ENCODE measurements at places on chromosomes 1 and 21.
A peak's percentile ranks its signal among the peaks of the same experiment; 100 is the strongest.

- DNase-seq, result no peak
These were observed 1656.0 kb downstream of the MRPL39 start for GRCh38 chr21:23951251-23951650.

DNA sequence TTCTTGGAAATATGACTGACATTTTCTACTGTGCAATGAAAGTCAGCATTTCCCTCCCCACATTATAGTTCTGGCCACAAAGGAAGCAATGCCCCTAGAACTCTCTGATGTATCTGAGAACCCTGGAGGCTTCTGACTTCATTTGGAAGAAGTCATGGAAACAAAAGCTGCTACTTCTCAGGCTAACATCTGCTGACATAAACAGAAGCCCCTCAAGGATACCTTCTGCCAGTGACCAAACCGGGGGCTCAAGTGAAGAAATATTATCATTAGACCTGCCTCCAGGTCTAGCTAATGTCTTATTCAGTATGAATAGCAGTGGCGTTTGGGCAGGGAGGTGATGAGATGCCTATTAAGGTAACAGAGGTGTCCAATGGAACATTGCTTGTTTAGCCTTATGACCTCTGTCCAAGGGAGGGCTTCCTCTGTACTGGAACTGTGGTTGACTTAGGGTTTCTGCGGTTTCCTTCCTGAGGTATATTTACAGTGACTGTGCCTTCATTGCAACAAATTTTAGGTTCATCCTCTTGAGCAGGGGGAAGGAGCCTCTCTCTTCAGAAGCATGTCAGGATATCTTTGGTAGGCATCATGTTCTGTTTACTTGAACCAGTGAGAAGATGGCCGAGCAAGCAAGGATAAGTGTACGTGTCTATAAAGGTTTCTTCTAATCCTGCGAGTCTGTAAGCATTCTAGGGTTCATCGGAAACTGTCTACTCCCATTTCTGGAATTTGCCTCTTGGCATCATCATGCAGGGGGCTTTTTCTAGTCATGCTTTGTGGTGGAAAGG lies 161.7 kb downstream of the PBX1 start:
- DNase-seq, result no peak

DNA sequence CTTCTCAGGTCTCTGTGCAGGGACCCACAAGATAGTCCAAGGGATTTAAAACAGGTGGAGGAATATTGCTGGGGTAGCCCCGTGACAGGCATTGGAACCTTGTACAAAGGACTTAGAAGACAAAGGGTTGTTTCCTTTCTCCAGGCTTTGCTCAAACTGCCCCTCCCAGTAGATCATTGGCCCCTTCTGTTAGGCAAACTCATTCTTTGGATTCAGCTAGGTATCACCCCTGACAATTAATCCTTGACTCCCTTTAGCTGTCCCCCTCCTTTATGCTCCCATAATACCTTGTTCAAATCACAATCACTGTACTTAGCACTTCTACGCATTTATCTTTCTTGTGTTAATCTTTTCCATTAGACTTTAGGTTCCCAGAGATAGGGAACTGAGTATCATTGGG lies 360.5 kb downstream of the KCNH1 start:
- DNase-seq, result no peak

- no peak for DNase-seq
These were observed 3.2 kb downstream of the LBR start for GRCh38 chr1:225424562-225425200.

GRCh38 chr1:246695136-246695535 lies 29.1 kb upstream of the SCCPDH start:
- DNase-seq, result no peak

DNA sequence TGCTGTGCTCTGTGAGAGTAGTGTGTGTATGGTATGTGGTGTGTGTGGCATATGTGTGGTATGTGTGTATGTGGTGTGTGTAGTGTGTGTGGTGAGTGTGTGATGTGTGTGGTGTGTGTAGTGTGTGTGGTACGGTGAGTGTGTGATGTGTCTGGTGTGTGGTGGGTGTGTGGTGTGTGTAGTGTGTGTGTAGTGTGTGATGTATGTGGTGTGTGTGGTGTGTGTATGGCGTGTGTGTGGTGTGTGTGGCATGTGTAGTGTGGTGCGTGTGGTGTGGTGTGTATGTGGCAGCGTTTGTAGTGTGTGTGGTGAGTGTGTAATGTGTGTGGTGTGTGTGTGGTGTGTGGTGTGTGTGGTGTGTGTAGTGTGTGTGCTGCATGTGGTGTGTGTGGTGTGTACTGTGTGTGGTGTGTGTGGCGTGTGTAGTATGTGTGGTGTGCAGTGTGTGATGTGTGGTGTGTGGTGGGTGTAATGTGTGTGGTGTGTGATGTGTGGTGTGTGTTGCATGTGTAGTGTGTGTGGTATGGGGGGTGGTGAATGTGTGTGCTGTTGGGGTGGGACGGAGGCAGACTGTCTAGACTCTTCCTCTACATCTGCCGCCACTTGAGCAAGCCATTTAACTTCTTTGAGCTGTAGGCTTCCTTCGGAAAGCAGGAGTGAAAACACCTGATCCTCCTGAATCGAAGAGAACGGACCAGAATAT lies 33.5 kb downstream of the GPA33 start:
- no peak for DNase-seq

DNA sequence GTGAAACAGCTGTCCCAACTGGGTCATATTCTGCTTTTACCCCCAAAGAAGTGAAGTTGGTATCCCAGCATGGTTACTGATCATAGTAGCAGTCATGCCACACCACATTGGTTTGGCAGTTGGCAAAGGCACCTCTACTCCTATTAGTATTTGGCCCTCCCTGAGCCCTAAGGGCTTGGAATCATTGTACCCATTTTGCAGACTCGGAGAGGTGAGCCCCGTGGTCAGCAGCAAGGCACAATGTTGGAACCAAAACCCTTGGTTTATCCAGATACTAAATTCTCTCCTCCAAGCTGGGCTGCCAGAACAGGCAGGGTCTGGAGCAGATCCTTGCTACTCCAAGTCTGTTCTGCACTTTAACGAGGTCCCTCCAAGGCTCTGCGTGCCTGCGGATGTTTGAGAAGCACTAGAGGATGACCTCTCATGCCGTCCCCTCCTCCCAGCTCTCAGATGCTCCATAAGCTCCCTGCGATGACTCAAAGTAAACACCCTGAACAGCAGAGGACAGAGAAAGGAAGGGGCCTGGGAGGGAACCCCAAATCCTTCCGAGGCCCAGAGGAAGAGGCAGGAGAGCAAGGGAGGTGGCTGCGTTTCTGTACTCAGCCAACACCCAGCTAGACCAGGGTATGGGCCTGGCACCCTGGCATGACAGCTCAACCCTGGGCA lies 89.3 kb downstream of the PAX7 start:
- no peak for DNase-seq

DNA sequence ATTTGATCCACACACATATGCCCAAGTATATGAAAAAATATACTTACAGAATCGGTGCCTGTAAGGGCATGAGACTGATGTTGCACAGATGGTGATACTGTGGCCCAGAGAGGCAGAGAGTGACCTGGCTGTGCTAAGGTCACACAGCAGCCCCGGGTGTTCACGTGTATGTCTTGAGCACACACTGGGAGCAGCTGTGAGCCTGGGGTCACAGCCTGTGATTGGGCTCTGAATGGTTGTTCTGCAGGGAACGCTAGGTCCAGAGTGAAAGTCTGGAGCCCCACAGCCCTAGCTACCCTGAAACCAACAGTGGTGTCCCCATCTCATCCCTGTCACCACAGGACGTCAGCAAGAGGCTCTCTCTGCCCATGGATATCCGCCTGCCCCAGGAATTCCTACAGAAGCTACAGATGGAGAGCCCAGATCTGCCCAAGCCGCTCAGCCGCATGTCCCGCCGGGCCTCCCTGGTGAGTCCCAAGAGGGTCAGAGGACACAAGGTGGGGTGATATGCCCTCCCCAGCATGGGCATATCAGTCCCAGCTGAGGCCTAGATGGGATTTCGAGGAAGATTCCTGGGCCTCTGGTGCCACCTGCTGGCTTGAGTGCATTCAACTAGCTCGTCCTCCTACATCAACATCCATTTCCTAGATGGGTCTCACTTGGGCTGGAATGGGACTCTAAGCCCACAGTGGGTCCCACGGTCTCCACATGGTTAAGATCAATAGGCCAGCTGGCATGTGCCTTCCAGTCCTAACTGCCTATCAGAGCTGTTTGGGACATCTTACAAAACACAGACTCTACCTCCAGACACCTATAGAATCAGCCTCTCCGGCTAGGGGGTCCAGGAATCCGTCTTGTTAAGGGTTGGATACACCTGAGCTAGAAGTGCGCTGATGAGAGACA lies 19.7 kb downstream of the CDK18 start:
- peak; percentile 59 for DNase-seq
